ENCODE measurements at places on chromosomes 13 and 19.
A peak's percentile ranks its signal among the peaks of the same experiment; 100 is the strongest.

GRCh38 chr19:38317104-38317612 lies 1.4 kb upstream of the YIF1B start:
- no peak for DNase-seq

DNA sequence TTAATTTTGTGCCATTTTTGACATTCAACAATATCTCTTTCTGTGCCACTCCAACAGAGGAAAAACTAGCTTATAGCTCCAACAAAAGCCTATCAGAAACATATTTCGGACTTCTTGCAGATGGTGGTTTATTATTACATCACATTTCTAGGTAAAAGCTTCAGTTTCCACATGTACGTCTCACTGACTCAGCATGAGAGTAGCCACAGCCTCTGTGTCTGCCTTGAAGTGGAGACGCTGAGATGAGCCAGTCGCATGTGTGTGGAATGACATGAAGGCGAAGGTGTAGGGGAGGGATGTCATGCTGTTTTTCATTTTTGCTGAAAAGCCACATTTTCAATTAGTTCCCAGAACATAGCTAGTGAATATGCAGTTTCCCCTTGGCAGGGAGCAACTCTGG lies 598.6 kb downstream of the EFNB2 start:
- DNase-seq: no peak

DNA sequence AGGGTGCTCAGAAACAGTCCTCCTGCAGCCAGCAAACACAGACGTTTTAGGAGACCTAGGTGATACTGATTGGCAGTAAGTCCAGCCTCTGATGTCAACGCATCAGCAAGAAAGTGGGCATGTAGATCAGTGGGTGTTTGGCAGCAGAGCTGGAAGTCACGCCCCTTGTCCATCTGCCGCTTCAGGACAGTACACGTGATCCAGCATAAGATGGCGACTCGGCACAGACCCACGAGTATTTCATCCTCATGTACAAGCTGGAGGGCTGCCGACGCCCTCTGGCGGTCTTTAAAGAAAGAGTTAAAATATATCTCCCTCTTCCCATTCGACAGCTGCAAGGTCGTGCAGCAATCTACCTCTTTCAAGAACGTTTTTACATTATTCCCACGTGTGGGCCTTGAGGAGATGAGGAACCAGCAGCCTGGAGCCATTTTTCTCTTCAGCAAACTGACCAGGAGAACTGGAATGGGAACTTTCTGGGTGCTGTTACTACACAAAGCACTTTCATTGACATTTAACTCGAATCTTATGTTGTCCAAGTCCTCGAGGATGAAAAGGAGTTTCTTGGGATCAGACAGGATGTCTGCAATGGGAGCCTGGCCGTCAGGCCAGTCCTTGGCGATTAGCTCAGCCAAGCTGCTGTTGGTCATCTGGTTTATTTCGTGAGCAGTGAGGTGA lies 22.3 kb downstream of the NLRP11 start:
- DNase-seq: no peak

GRCh38 chr13:45833663-45834375 lies 17.7 kb downstream of the SIAH3 start:
- no peak for DNase-seq

GRCh38 chr13:96403241-96403640 lies 313.3 kb downstream of the HS6ST3 start:
- no peak for DNase-seq

- DNase-seq: no peak
These were observed 2080.4 kb downstream of the PCDH9 start for GRCh38 chr13:65149687-65150086.

- DNase-seq: no peak
These were observed 540 bp upstream of the USE1 start for GRCh38 chr19:17214508-17215126.

DNA sequence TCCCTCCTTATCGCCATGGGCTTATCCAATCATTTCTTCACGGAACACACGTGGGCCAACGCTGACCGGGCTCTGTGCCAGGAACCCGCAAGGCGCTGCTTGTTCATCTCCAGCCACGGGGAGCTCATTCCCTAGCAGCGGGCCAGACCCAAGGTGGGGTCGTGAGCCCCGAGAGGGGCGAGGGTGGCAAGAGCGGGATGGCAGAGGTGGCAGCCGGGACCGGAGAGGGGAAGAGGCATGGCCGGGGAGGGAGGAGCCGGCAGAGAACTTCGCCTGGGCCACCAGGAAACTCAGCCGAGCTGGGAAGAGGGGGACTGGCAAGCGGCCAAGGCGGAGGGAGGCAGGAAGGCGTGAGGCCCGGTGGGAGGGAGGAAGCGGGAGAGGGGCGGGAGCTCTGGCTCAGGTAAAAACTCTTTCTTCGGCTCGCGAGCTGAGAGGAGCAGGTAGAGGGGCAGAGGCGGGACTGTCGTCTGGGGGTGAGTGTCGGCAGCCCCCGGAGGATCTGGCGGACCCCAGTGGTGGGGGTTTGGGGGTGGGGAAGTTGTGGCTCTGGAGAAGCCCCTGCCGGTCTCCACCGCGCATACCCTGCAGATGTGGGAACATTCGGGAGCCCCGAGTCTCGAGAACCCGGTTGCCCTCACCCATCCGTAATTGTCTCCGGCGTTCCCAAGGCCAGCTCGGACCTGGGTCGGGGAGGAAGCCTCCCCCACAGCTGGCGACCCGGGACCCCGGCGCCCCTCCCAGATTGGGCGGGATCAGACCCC lies at the start of gene B3GNT3:
B3GNT3 (plus strand) TSS at position 408 of the 764 bp plus-strand sequence. CDS start 12,670 bp downstream, outside the sequence.
- no peak for DNase-seq

GRCh38 chr19:8064911-8065874 lies 12.6 kb downstream of the CCL25 start:
- no peak for DNase-seq

DNA sequence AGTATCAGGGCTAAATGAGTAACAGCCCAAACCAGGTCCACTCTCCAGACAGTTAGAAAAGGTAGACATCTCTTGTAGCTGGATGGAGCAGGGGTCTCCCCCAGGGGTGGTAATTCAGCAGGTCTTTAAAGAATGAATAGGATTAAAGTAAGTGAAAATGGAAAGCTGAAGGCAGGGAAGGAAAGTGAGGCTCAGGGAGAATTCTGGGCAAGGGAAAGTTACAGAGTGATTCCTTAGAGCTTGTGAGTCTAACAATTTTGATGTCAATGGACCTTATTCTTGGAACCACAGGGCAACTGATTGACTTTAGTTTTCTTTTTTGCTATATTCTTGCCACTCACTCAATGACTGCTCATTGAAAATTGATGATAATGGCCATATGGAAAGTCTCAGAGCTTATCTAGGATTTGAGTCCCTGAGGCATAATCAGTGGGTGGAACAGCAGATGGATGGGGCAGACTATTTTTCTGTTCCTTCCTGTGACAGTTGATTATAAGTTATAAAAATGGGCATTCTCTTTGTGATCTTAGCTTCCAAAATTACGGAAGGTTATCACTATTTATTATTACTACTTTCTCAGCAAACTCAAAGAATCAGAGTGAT lies 76.9 kb downstream of the LRCH1 start:
- DNase-seq: no peak

GRCh38 chr19:42254850-42255765 lies at the start of gene ERF:
ERF (minus strand) TSS chr19:42255128; CDS start chr19:42254999, 129 bp downstream.
- DNase-seq: peak; percentile 58

- DNase-seq: no peak
These were observed 54.2 kb upstream of the USE1 start for GRCh38 chr19:17160908-17161307.

Measured in AG04450 (cell line).